K562 (cell line): ENCODE measurements at places on chromosomes 7 and 10.

DNA sequence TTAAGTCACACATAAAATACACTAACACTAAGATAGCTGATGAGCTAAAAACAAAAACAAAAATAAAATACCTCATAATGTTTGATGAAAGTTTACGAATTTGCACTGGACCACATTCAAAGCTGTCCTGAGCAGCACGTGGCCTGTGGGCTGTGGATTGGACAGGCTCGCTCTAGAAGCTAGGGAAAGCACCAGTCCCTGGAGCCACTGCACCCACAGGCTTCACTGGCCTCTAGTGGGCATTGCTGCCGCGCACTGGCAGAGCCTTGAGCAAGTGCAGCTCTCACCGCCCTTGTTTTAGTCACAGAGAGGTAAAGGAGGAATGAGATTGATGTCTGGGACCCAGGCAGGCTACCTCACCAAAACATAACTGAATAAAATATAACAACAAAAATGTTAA is 67.6 kb downstream of the PAX2 start:
- DNase-seq, result no peak

DNA sequence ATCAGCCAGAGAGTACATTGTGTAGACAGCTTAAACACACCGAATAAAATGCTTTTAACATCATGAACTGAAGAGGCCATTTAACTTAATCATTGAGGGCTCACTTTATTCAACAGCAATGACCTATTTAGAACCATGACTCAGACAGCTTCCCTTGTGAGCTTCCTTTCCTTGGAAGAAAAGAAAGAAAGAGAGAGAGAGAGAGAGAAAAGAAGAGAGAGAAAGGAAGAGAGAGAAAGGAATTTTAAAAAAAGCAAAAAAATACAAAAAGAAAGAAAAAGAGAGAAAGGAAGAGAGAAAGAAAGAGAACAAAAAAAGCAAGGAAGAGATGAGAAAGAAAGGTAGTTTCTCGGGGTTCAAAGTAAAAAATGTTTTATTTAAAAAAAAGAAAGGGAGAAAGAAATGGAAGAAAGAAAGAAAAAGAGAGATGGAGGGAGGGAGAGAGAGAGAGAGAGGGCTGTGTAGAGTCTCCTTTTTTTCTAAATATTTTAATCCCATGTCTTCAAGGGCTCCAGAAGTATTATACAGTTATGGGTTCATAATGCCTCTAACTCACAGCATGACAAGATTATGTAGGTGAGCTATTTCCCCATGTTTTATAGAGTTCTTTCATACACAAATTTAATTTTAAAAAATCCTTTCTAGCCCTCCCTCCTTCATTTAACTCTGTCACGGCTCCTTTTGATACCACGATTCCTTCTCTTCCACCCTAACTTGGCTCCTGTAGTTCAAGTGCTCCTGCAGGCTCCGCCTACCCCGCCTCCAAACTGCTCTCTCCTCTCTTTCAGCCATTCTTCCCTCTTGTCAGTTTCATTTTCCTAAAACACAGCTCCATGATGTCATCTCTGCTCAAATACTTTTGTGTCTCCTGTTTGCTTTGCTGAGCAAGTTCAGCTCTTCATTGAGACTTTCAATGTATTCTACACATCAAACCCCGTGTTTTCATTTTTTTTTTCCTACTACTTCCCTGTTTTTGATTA is 85.5 kb downstream of the PRTFDC1 start:
- DNase-seq, result peak; percentile 38

DNA sequence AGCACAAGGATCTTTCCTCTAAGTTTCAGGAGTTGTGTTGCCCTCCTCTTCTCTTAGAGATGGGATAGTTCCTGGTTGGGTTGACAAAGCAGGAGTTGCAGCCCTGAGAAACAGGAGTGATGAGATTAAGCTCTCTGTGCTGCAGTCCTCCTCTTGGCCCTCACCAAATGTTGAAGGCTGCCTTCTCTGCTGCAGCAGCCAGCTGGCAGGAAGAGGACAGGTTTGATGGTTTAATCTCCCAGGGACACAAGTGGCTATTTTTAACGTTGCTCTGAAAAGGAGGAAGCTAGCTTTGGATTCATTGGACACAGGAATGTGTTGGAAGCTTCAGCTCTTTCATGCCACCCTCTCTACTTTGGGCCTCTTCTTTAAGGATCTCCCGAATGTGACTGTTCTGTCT is 9.4 kb downstream of the STRIP2 start:
- DNase-seq, result peak; percentile 25

- DNase-seq, result no peak
Observed at GRCh38 chr7:27161721-27162560, 3.4 kb downstream of the HOXA9 start.
